Fibroblast of pulmonary artery (primary cell): ENCODE measurements at places on chromosomes 5 and 9.

GRCh38 chr5:178524093-178524882, 65.9 kb downstream of the COL23A1 start:
- no peak for DNase-seq

GRCh38 chr9:28329323-28329722, 756.0 kb upstream of the C9orf72 start:
- DNase-seq: no peak

DNA sequence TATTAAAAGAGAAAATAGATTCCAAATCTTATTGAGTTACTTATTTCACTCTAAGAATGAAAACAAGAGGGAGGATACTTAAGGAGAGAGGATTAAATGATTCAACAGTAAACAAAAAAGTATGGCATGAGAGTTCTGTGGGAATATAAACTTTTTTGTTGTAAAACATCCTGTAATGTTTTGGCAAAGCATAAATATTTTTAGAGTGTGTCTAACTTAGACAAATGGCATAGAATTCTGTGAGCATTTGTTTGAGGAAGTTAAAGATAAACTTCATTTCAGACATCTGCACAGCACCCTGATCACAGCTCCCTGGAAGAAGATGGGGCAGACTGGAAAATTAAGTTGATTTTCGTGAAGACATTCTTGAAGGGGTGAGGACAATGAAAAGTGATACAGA, 246.8 kb upstream of the HAPLN1 start:
- DNase-seq: no peak

DNA sequence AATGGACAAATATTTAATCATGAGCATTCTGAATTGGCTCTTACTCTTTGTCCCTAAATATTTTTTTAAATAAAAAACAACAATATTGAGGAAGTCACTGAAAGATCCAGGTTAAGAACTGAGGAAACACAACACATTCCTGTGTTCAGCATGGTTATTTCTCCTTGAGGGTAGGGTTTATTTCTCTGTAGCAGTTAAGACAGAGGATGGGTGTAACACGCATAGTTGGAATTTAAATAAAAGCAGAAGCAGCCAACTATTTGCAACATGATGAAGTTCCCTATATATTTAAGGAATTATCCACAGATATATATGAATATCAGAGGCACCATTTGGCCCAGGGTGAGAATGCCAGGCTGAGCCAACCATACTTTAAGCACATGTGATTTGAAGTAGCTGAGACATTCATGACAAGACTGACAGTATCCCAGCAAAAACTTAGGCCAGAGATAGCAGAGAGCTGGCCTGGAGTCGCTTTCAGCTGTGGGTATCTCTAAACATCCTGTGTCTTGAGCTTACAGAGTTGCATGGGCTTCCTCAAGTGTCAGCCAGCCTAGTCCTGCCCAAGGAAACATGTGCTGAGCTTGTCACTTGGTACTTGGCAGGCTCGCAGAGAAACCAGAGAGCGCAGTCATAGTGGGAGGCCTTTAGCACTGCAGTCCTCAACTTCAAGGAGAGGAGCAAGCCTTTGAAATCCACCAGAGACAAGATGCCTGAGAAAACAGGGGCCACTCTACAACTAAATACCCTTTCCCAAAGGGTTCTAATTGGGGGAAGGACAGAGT, 43.6 kb downstream of the SEMA5A start:
- DNase-seq: no peak

- DNase-seq: no peak
Observed at GRCh38 chr5:90939211-90939610, 380.6 kb downstream of the ADGRV1 start.
